Naive thymus-derived CD8-positive, alpha-beta T cell (primary cell): ENCODE measurements at places on chromosomes 11 and 22. TPM values are rescaled to one million over a fixed set of nuclear protein-coding genes. Genes with fewer than 3 reads are reported as not detected.

Gene MMP12
- polyA plus RNA-seq: not detected

Gene OR51B4
- polyA plus RNA-seq: not detected

GRCh38 chr11:36451045-36451444, 59.0 kb downstream of the TRAF6 start:
- no peak for DNase-seq

DNA sequence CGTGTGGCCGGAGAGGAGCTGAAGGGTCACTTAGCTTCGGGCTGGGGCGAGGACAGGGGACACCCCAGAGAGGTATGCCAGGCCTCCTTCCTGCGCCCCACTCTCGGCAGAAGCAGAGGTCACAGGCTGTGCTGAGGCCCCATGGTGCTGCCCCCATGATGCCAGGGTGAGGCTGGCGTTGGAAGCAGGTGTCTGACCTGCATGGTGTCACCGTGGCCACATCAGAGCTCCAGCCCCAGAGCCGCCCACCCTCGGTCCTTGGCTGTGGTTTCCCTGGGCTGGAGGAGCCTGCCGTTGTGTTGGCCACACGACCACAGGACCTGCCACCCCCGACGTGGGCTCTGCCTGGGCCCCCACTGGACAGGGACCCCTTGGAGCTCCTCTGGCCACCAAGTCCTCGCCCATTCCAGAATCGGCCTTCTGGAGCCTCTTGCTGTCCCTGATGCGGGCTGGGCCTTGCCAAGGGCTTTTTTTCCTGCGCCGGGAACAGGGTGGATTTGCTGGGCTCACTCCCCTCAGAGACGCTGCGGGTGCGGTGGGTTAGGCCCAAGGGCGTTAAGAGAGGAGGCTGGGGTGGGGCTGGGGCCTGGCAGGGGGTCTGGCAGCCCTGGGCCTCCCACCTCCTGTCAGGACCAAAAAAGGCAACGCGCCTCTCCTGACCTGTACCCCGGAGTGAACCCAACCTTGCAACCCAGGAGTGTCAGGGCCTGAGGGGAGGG, 8.2 kb upstream of the TSSC4 start:
- no peak for DNase-seq

GRCh38 chr11:19938169-19938856, 222.0 kb downstream of the DBX1 start:
- no peak for DNase-seq

DNA sequence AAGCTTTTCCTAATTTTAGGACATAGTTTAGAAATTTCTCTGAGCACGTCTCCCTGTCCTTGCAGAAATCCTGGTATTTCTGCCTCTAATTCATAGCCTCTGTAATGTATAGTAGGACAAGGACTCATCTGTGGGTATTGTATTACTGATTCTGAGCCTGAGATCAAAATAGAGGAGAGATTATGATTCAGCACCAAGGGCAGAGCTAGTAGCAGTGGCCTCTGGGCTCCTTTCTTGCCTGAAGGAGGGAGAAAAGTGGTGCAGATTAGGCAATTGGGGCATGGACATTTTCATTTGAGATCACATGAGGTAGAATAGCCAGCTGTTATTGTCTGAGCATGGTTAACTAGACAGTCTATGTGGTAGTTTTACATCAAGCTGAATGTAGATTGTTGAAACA, 2.8 kb downstream of the MADD start:
- no peak for DNase-seq

- no peak for DNase-seq
Measured at GRCh38 chr11:87603887-87604286, 566.2 kb downstream of the TMEM135 start.

GRCh38 chr11:64276653-64277431, 7.6 kb downstream of the BAD start:
- no peak for DNase-seq

- DNase-seq: no peak
Measured at GRCh38 chr11:71431271-71431670, 16.9 kb downstream of the DHCR7 start.

GRCh38 chr11:59102259-59102765, 4.7 kb upstream of the FAM111B start:
- DNase-seq: no peak

- DNase-seq: no peak
Measured at GRCh38 chr11:86919557-86920210, 35.5 kb downstream of the FZD4 start.

Gene RAG1
- 0.24 TPM for polyA plus RNA-seq

DNA sequence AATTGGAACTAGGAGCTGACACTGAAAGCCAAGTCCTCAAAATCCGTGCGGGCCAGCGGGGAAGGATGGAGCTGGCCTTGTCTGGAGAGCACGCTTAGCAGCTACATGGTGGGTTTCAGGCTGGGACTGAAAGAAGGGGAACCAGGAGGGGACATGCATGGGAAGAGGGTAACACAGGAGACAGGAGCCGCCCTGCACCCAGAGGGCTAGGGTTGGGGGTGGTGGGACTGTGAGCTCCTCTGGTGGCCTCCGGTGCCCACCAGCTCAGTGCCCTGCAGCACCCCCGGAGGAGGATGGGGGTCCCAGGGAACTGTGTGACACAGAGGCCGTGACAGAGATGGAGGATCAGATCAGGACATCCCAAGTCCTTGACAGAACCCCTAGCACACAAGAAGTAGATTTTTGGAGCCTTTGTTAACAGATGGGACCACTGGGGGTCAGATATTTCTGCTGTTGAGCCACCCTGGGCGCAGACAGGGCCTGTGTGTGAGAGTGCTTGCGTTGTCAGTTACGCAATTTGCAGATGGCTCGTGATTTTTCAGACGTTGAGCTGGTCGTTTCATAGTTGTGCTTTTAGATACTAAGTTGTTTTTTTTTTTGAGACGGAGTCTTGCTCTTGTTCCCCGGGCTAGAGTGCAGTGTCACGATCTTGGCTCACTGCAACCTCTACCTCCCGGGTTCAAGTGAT, 21.3 kb upstream of the GRAMD4 start:
- DNase-seq: no peak

DNA sequence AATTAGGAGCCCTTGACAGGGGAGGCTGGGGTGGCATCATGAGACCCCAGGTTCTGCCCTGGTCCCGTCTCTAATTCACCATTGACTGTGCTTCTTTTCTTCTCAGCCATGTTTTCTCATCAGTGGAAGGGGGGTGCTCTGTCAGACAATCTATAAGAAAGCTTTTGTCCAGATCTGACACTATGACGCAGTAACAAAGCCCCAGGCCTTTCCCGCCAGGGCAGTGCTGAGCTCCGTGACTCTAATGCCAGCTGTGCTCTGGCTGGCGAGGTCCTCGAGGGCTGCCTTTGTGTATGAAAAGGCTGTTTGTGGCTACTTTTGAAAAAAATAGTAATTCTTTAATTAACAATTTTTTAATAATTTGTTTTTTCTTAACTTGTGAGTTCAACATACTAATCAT, 3.2 kb downstream of the CD6 start:
- DNase-seq: no peak

- no peak for DNase-seq
Measured at GRCh38 chr11:72338741-72339140, 94.8 kb upstream of the PHOX2A start.

GRCh38 chr11:32817181-32817851, 12.4 kb upstream of the PRRG4 start:
- no peak for DNase-seq

DNA sequence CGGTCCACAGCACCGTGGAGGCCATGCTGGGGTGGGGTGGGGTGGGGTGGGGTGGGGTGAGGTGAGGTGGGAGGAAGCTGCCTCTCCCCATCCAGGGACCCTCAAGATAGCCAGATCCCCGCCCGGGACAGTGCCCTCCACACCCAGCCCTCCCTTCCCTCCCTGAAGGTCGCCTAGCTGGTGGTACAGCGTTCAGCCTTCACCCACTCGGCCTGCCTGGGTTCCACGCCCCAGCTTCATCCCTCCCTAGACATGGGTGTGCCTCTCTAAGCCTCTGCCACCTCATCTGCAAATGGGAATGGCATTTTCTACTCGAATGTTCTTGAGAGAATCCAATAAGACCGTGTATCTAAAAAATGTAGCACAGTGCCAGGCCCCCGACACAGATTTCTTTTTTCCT, 17.8 kb downstream of the KCTD17 start:
- DNase-seq: no peak

Gene CD81
- 15.3 TPM for polyA plus RNA-seq

Gene HDHD5
- 72.7 TPM for polyA plus RNA-seq

- DNase-seq: no peak
Measured at GRCh38 chr22:41876275-41876674, 38.6 kb downstream of the SHISA8 start.

DNA sequence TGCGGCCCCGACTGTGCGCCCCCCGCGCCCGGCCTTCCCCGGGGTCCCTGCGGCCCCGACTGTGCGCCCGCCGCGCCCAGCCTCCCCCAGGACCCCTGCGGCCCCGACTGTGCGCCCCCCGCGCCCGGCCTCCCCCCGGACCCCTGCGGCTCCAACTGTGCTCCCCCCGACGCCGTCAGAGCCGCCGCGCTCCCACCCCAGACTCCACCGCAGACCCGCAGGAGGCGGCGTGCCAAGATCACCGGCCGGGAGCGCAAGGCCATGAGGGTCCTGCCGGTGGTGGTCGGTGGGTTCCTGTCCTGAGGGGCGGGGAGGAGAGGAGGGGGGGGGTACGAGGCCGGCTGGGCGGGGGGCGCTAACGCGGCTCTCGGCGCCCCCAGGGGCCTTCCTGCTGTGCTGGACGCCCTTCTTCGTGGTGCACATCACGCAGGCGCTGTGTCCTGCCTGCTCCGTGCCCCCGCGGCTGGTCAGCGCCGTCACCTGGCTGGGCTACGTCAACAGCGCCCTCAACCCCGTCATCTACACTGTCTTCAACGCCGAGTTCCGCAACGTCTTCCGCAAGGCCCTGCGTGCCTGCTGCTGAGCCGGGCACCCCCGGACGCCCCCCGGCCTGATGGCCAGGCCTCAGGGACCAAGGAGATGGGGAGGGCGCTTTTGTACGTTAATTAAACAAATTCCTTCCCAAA, 3.1 kb downstream of the DRD4 start:
- no peak for DNase-seq

DNA sequence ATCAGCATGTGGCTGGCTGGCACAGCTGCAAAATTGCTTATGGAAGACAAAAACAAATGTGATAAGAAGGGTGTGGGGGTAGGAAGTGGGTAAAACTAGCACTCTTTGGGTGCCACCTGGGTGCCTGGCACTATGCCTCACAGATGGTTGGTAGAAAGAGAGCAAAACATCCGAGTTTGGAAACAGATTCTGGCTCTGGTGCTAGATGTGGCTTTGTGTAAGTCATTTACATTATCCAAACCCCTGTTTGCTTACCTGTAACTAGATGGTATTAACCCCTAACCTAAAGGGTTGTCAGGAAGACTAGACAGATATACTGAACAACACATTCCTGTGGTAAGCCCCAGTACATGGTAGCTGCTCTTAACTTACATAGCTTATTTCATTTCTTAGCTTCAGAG, 905.6 kb downstream of the DLG2 start:
- no peak for DNase-seq

Gene GUCY1A2
- polyA plus RNA-seq: not detected

Gene FOLR1
- not detected for polyA plus RNA-seq

DNA sequence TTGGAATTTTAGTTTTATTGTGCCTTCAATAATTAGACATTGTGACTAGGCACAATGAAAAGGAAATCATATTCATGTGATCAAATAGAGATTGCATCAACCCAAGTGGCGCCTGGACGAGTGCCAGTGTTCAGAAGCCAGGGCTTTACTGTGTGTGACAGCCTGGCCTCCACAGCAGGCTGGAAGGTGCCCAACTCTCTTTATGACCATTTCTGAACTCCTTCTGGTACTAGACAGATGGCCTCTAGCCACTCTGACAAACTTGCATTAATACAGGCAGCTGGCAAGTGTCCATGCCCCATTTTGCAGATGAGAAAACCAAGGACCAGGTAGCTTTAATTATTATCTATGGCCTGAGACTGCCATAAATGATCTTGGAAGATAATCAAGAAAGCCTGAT, 8.3 kb upstream of the POU2AF1 start:
- DNase-seq: no peak
